ENCODE measurements at places on chromosomes 5 and 9.

DNA sequence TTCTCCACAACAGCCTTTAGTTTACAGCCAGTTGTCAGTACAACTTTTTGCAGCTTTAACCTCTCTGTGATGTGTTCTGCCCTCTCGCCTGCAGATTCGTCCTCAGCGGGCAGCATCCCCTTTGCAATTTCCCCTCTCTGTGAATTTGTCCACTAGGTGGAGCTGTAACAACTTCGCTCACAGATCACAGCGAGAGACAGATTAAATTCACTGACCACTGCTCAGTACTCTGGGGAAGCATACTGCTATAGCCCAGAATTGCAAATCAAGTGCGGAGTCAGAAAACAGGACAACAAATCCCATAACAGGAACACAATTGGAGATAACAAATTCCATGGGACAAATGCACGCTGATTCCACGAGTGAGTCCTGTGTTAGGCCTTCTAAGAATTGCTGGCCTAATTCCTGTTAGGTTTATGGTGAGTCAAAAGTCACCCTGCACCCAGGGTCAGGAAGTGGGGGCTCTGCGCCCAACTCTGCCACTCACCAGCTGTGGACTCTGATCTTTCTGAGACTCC lies 2124.9 kb downstream of the MAT2B start:
- no peak for DNase-seq

DNA sequence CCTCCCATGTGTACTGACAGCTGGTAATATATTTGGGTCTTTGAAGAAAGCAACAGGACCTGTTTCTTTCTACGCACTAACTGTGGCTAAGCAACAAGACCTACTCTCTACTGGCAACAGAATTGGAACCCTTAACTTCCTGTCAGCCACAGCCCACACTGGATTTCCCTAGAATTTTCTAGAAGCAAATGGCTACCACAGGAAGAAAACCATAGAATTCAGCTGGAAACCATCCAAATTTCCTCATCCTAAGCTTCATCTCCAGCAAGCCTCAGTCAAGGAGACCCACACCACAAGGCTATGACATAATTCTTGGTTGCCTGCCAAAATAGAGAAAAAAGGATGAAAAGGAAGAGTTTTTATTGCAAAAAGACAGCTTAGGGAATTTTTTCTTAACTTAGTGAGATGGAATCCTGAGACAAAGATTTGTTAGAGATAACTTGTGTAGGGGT lies 171.8 kb upstream of the TNC start:
- no peak for DNase-seq

GRCh38 chr5:16671208-16671607 lies 54.4 kb upstream of the RETREG1 start:
- DNase-seq, result no peak

GRCh38 chr5:77743181-77743580 lies 33.0 kb downstream of the TBCA start:
- DNase-seq, result no peak

DNA sequence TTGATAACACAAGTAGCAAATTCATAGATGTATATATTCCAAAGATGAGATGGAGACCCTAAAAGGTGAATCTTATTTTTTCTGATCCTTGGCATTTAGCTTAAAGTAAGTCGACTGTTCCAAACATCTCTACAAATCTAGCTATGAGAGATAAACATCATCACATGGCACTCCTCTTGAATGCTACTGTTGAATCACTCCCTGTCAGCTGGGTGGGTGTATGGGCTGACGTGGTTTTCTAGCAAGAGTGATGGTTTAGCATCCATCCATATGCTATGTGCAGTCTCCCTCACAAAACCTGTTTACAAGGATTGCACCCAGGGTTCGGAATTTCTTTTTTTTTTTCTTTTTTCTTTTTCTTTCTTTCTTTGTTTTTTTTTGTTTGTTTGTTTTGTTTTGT lies 13.8 kb downstream of the ACO1 start:
- no peak for DNase-seq

DNA sequence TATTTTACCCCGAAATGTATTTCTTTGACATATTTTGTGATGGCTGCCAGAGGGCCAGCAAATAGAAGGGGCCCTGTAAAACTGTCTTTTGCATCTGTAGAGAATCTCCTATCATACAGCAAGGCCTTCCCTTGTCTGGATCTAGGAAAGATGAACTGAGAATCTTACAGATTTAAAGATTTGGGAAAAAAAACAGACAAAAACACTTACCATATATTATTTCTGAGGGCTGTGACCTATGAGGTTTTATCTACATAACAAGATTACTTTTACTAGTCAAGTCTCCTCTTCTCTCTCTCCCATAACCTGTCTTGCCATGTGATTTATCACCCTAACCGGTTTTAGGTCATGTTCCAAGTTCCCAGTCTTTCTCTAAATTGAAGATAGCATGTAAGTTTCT lies 599.2 kb upstream of the CDH6 start:
- no peak for DNase-seq

DNA sequence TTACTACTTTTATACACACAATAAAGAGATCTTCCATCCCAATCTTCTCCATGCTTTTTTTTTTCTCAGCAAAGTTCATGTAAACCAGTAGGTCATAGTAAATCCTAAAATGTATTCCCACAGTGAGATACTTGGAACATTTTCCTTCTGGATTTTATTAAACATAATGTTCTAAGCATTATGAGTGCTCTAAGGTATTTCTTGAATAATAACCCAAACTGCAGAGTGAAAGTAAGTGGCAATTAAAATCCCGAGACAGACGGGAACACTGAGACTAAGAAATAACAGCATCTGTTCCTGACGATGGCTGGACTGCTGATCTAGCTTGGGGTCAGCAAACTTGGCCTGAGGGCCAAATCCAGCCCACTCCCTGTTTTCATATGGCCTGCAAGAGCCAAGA lies 359.8 kb downstream of the ARL15 start:
- DNase-seq, result no peak

DNA sequence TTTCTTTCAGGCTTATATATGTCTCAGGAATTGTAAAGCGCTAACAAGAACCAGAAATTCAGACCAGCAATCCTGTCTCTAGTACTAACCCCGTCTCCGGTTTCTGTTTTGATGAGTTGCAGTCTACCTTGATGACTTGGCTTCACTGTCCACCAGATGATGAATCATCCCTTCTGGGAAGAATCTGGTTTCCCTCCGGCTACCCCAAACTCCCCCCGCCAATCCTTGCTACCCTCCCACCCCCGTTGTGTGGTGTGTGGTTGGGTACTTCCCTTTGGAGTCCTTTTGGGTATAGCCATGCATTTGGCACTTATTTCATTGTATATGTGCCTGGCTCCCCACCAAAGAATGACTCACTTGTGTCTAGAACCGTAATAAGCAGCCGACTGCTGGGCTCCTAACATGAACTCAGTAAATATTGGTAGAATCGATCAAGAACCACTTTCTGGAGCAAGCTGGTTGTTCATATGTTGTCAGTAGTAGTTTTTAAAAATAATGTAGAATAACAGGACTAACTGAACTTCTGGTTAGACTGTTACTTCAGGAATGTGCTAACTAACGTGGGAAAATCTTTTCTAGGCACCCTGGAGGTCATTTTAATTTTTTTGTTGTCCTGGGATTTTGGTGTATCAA lies 8.3 kb upstream of the TGFBI start:
- no peak for DNase-seq

DNA sequence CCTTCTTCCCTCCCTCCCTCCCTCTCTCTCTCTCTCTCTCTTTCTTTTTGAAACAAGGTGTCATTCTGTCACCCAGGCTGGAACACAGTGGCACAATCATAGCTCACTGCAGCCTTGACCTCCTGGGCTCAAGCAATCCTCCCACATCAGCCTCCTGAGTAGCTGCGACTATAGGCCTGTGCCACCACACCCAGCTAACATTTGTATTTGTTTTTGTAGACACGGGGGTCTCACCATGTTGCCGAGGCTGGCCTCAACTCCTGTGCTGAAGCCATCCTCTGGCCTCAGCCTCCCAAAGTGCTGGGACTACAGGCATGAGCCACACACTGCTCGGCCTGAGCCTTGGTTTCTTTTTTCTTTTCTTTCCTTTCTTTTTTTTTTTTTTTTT lies 45.8 kb downstream of the PLPP7 start:
- DNase-seq, result no peak
